ENCODE measurements at places on chromosomes 1 and 21. TPM values are rescaled to one million over a fixed set of nuclear protein-coding genes. Genes with fewer than 3 reads are reported as not detected.

DNA sequence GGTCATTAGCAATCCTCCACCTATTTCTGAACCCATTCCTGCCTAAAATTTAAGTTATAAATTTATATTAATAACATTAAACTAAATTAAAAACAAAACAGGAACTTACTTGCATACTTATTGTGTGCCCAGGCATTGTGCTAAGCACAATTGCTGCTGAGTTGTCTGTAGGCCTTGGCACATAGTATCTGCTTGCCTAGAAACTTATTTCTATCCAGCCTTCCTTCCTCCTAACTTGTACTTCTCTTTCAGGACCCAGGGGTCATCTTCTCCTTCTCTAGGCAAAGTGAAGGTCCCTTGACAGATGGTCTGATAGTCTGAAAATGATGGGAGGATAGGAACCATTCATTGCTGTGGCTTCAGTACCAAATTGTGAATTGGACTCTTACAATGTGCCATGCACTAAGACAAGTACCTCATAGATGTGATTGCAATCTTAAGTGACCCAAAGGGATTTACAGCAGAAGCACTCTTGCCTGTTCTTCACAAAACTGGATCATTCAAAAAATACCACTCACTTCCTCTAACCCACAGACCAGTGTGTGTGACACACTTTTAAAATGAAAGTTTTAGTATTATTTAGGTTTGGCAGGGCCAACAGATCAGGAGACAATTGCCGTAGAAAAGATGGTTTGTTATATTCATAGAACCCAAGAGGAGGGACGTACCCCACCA, 10.3 kb upstream of the CD101 start:
- no peak for DNase-seq

DNA sequence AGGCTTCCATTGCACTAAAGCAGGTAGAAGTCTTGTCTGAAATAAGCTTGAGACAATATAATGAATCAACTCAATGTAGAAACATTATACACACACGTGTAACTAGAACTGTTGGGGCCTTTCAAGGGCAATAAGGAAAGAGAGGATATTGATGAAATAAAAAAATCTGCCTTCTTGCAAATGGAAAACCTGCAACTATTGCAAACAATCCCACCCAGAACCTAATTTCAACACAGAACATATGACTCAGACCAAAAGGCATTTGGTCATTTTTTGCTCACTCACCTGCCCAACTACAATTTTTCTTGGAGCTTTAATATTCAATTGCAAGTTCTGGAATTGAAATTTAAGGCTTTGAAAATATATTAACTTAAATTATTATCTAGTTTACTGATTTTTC, 900.1 kb downstream of the TTLL7 start:
- DNase-seq, result no peak

DNA sequence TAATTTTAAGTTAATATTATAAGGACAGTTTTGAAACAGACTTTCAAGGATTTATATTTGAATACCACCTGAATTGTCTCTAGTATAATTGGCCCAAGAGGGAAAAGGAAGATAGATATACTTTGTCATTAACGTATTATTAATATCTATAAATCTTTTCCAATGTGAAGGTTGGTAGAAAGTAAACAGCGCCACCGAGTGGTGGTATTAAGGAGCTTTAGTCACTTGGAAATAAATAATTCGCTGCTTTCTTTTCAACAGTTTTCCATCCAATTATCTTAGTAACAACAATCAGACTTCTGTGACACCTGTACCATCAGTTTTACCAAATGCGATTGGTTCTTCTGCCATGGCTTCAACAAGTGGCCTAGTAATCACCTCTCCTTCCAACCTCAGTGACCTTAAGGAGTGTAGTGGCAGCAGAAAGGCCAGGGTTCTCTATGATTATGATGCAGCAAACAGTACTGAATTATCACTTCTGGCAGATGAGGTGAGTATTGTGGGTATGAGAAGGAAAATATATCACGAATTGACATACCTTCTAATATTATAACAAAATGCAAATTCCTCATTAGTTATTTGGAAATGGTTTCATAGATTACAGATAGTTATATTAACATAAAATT, 37.7 kb downstream of the SH3GLB1 start:
- DNase-seq, result no peak

RAP1A gene
- total RNA-seq, result 35.6 TPM

- DNase-seq, result no peak
Observed at GRCh38 chr1:120133228-120133927, 42.9 kb downstream of the SEC22B start.

DNA sequence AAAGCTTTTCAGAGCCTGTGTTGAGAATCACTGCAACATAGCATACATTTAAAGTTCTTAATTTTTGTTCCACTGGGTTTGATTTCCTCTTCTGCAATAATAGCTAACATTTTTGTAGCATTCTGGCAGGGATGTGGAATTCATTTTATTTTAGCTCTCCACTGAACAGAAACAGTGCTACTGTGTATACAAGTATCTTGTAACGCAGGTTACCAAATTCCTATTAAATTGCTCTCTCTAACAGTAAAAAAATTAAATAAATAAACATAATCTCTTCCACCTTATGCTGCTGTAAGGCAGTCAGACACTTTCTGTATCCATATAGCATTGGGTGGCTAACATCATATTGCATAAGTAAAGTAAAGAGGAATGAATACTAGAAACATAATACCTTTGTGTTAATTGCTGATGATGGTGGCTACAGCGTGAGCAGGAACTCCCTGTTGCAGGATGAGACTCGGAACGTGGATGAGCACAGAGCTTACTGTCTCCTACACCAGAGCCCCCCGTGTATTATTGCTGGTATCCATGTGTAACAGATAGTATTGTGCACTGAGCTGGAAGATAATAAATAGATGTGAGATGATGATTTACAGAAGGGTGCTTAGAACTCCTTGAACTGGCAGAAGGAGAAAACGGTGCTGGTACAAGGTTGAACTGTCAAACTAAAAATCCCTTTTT, 276.9 kb upstream of the SNX7 start:
- DNase-seq, result no peak

Data from MG63 (cell line).